Bronchus fibroblast of lung (primary cell): ENCODE measurements at places on chromosomes 5 and 9. TPM values are rescaled to one million over a fixed set of nuclear protein-coding genes. Genes with fewer than 3 reads are reported as not detected.

The OGN gene
- 0.15 and 0.17 TPM in 2 replicates for total RNA-seq

The SLC36A2 gene
- not detected in 2 replicates for total RNA-seq

The RIC1 gene
- 14.1 and 16.8 TPM in 2 replicates for total RNA-seq

The KIF12 gene
- total RNA-seq = not detected in 2 replicates

The RPS14 gene
- total RNA-seq = 3,076 and 3,106 TPM in 2 replicates

The PCDHA9 gene
- total RNA-seq = not detected in 2 replicates

The TMEM215 gene
- total RNA-seq = not detected in 2 replicates

The TIMD4 gene
- total RNA-seq = not detected in 2 replicates

The GCNT1 gene
- total RNA-seq = 33.9 and 40.9 TPM in 2 replicates

The PAEP gene
- total RNA-seq = not detected in 2 replicates

The IFNB1 gene
- not detected in 2 replicates for total RNA-seq

The FAM78A gene
- total RNA-seq = under 0.01 and 0.30 TPM in 2 replicates
